ENCODE measurements at places on chromosomes 13 and 19.

GRCh38 chr19:6272411-6272791 lies 7.4 kb downstream of the MLLT1 start:
- DNase-seq, result no peak

DNA sequence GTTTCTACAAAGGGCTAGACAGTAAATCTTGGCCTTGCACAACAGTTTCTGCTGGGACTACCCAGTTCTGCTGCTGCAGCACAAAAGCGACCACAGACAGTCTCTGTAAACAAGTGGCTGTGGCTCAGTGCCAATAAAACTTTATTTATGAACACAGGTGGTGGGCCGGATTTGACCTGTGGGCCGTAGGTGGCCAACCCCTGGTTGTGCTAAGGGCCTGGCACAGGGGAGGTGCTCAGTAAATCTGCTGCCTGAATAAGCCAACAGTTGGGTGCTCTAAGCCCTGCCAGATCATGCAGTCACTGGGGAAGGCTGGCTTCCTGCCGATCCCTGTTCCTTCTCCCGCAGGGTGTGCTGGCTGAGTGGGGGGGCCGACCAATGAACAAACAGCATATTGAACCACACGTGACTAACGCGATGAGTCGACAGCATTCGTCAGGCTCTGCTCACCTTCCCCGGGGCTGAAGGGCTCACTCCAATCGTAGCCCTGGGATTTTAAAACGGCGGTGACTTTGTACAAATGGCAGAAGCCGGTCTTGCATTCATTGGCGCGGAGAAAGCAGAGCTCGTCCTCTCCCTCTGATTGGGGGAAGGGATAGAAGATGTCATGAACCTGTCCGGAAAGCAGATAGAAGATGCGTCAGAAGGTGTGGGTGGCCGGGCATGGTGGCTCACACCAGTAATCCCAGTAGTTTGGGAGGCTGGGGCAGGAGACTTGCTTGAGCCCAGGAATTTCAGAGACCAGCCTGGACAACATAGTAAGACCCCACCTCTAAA lies 24.3 kb upstream of the MYDGF start:
- no peak for DNase-seq

DNA sequence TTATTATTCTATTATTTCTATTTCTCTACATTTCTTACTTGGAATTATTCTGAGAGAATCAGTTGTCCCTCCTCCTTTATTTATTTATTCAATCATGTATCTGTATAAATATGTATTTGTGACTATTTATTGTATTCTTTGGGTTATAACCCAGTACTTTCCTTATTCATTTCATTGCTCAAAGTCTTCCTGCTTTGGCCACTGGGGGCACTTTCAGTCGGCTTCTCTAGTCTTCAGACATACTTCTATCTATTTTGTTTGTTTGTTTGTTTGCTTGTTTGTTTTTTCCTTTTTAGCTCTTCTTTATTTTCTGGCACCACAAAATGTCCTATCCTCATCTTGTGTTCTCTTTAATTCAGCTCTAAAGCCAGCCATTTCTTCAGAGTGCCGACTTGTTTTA lies 260.4 kb downstream of the NALCN start:
- DNase-seq, result no peak

DNA sequence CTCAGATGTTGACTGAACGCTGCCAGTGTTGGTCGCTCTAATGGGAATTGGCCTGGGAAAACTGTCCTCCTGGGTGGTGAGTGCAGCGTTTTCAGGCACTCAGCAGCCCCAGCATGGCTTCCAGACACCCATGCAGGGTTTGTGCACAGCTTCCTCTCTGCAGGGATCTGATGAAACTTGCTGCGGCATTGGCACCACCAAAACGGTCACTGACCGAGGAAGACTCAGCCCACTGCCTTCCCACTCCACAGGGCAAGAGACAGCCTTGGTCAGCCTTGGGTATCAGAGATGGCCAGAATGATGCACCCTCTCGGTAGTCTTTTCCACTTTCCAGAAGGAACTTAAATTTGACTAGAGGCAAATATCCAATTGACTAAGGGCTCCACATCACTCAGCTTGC lies 398.9 kb downstream of the IRS2 start:
- no peak for DNase-seq
